Substantia nigra (tissue), 51 donors: ENCODE measurements at places on chromosomes 12 and 14.
A peak's percentile ranks its signal among the peaks of the same experiment; 100 is the strongest.

GRCh38 chr14:95943699-95944098, 67.1 kb downstream of the TUNAR start:
- no peak for DNase-seq

DNA sequence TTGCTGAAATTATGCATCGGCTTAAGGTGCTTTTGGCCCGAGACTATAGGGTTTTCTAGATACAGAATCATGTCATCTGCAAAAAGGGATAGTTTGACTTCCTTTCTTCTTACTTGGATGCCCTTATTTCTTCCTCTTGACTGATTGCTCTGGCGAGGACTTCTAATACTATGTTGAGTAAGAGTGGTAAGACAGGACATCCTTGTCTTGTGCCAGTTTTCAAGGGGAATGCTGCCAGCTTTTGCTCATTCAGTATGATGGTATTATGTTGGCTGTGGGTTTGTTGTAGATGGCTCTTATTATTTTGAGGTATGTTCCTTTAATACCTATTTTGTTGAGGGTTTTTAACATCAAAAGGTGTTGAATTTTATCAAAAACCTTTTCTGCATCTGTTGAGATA, 8.3 kb downstream of the BMAL2 start:
- DNase-seq, result no peak

DNA sequence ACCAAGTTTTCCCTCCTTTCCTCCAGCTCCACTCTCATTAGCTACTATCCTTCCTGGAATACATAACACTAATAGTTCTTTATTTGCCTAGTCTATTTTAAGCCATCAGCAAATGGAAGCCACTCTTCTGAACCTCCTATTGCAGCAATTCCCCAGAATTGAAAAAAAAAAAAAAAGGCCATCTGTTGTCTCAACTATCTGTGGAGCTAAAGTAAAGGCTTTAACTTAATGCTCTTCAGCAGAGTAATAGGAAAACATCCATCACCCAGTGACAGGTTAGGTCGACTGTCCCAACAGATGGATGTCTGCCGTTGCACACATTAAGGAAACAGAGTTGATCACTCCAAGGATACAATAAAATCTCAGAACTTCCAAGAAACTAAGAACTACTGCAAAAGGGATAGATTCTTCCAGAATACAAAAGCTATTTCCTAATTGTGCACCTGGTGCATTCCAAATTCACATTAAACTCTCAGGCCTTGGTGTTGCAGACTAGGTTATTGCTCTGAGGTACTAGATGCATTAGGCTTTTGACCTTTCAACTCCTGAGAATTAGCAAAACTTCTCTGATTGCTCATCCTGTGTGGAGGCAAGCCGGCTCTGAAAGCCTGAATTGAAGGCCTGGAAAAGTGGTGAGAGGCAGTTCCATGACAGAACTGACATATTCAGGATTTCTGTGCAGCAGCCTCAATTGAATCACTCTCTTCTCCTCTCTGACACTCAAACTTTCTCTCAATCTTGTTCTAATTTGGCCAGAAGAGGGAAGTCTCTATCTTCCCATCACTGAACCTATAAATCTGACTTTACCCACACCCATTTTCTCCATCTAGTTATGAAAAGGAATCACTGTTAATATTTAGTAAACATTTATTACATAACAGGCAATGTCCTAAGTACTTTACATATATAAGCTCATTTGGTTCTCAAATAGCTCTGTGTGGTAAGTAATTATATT, 238.4 kb upstream of the HMGA2 start:
- DNase-seq, result no peak

- no peak for DNase-seq
Measured at GRCh38 chr14:24943024-24943423, 106.9 kb downstream of the STXBP6 start.

DNA sequence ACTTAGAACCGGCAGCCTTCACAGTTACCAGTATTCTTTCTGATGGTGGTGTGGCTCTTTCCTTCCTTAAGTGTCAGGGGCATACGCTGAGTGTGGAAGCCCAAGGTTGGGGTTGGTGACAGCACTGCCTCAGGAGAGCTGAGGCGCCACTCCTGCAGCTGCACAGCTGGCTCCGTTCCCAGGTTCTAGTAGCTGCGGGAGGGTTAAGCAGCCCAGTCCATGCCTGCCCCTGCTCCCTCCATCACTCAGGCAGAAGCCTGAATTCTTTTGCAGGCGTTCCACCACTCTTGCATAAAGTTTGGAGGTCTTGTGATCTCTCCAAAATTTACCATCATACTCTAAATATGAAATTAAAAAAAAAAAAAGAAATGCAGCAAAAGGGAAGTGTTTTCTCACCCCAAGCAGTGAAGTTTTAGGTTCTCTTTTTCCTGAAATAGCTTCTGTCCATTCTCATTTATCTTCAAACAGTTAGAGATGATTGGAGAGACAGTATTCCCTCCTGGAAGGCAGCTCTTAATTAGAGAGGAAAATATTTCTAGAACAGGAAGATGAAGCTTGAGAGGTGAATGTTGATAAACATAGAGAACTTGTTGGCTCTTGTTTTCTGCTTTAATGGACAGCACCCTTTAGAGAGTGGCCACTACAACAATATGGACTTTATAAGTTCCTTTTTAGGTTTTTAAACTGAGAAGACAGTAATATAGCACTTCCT, 136.1 kb downstream of the FGD4 start:
- no peak for DNase-seq

DNA sequence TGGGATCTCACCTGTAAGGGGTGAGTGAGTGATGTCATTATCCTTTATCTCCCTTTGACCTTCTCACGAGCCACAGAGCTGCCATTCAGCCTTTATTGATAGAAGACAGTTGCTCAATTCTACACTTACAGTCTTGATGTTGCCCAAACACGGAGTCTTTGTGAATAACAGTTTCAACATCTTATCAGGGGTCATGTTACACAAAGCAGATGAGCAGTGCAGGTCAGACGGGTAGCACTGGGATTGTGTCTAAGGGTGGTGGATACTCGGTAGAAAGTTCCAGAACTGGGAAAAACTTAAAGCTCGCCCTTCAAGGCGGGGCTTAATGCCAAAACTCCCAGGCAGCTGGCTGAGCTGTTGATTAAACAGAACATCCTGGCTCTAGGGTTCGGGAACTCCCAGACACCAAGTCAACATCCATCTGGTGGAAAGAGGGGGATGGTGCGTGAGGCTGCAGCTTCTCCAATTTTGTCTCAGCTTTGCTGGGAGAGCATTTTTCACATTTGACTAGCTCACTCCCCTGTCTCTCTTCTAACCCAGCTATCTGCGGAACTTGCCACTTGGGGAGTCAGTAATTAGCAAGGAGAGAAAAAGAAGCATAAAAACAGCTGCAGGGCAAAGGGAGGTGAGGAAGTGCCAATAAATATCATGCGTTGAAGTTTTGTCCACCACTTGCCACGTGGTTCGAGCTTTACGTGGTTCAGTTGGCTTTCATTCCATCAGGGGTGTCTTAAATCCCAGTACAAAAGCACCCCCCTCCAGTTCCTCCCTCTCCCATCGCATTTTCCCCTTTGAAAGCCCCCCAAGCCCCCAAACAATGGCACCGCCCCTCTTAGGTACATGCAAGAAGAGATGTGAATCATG, 31.0 kb downstream of the FOXN4 start:
- DNase-seq, result no peak

DNA sequence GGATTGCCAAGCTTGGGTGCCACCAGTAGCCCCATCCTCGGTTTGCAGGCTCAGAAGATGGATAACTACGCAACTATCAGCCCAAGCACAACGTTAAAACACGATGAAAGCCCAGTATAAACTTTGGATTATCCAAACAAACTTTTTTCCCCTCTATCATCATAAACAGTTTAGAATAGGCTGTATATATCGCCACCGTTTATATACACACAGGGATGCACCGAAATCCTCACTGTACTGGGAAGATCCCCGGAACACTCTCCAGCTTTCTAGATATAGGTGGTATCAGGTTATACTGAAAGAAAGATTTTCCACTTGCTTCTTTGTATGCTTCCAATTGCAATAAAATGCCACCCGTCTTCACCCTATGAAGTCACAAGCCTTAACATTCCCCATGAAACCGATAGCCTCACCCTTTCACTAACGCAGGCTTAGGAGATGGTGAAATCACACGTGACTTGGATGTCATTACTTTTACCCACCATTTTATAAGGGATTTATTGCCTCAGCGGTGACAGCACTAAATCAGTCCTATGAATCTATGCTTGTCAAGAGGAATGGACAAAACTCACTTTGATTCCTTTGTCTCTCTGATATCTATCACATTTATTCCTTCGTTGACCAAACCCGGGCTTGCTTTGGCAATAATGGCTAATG, 207.6 kb upstream of the FOXN3 start:
- no peak for DNase-seq

- DNase-seq, result peak; percentile 11
Measured at GRCh38 chr12:12685305-12685704, 10.7 kb downstream of the GPR19 start.

DNA sequence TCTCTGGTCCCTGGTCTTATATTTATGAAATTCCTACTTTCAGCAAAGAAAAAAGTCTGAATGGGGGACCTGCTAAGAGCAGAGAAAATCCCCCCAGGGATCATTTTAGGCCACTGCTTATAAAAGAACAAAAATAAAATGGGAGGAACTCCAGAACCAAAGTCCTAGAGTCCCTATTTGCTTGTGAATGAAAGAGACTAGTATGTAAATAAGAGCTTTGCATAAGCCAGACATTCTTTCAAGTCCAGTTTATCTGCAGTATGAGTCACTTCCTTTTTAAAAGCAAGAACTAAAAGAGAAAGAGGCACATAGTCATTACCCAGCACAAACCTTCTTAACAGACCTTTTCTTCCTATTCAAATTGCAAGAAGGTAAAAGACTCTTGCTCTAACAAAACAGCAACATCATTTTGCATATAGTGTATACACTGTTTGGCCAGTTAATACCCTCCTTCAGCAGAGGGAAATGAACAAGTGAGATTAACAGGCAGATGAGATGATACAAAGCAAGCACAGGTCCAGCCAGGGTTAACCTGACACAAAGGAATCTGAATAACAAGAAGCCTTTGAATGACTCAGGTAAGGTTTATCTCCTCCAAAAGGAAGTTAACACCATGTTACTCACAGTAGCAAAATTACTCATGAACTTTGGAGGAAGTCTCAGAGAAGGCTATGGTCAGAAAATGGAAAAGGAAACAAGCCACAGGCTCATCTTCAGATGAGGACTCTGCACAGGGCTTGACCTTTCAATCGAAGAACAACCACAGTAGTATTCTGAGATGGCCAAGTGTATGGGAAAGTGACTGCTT, 87.3 kb downstream of the PHLDA1 start:
- no peak for DNase-seq

- peak; percentile 38 for DNase-seq
Measured at GRCh38 chr12:130254461-130255276, 83.0 kb upstream of the PIWIL1 start.

- no peak for DNase-seq
Measured at GRCh38 chr12:28489246-28489645, 299.0 kb downstream of the CCDC91 start.

- DNase-seq, result no peak
Measured at GRCh38 chr12:27338473-27338872, 5.8 kb downstream of the BMAL2 start.

GRCh38 chr12:78143717-78144116, 313.0 kb downstream of the NAV3 start:
- DNase-seq, result no peak

- no peak for DNase-seq
Measured at GRCh38 chr14:101234244-101234937, 326.9 kb upstream of the DIO3 start.

DNA sequence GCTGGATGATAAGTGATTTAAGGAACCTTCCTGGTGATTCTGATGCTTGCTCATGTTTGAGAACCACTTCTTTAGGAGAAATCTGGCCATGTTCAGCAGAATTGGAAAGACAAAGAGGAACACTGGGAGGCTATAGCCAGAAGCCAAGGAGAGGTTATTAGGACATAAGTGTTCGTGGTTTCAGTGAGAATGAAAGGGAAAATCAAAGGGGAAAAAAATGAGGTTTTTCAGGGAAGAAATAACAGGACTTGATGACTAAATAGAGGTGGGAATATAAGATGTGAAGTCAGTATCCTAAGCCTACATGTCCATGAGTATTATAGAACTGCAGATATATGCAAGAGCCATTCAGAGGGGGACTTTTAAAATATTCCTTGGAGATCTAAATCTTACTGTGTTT, 95.6 kb downstream of the DAAM1 start:
- DNase-seq, result no peak

DNA sequence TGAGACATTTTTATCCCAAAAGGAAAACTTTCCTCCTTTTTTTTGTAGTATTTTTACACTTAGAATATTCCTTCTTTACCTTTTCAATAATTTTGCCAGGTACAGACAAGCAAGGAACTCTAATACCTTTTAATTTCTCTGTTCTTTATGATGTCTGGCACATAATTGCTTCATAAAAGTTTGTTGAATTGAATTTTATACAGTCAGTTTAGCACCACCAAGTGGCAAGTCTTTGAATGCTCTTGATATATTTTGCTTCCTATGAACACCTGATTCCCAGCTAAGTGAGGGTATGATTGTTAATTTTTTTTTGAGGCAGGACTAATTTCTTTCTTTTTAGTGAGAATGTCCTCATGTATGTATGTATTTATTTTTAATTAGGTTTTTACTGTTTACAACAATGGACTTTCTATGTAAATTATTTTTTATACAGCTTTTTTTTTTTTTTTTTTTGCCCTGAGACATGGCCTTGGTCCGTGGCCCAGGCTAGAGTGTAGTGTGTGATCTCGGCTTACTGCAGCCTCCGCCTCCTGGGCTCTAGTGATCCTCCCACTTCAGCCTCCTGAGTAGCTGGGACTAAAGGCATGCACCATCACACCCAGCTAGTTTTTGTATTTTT, 6.9 kb downstream of the TBC1D15 start:
- DNase-seq, result no peak

DNA sequence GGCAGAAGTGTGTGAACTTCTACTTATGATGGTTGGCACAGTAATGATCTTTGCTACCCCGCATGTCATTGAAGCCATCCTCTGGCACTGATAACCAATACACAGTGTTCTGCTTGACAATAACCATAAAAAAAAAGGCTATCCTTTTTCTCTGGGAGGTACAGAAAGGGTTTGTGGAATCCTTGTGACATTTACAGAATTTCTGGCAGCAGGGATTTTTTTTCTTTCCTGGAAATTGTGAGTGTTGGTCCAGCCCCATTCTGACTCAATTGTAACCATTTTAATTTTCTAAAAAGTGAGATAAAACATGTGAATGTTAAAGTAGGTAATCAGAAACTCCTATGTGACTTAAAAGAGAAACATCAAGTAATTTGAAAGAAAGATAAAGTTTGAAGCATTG, 943.8 kb downstream of the TMTC2 start:
- no peak for DNase-seq
